Stimulated activated naive CD8-positive, alpha-beta T cell treated with anti-CD3 and anti-CD28 coated beads, Interleukin-15, amount 100 ng/mL, for 72 hours (primary cell): ENCODE measurements at places on chromosomes 13 and 19.

DNA sequence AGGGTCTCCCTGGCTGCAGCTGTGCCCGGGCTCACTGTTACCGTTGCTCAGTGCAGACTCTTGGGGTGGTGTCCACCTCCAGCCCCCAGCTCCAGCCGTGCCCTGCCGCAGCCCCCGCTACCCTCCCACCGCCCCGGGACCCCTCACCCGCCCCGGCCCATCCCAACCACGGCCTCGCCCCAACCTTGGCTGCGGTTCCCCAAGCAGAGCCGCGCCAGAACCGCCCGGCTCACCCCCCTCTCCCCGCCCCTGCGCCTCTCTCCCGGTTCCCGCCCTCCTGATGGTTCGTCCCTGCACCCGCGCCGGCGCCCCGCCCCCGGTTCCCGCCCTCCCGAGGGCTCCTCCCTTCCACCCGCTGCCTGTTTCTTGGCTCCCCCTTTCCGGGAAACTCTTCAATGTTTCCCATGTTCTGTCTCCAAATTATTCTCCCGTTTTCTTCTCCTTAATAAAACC is 40.3 kb downstream of the ANKRD10 start:
- DNase-seq: no peak

GRCh38 chr19:43499042-43499441 is 5.5 kb downstream of the PHLDB3 start:
- no peak for DNase-seq

DNA sequence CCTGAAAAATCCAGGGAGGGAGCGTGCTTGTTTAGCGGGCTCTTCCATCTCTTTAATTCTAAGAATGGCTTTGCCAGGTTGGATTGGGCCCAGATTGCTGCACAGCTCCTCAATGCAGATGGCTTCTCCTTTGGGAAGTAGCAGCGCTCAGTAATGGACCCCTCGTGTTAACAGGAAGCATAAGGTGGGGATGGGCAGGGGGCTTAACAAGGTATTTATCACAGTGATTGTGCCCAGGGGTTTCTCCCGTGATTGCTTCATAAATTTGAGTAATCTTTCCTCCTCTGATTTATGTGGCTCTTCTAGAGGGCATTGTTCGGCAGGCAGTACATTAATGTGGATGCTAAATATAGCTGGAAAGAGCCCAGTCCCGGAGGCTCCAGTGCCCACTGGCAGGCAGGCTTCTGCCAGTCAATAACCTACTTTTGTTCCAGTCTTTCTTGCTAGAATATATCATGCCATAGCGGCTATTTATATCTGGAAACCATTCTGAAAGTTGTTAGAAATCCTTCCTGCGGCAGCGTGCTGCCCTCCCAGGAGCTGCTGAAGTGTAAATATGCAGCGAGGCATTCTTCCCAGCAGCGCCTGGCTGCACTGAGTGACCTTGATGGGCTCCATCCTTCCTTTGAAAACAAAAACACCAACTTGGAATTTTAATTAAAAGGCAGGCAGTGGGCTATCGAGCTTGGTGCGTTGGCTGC is 65.0 kb downstream of the FGF9 start:
- DNase-seq: no peak

DNA sequence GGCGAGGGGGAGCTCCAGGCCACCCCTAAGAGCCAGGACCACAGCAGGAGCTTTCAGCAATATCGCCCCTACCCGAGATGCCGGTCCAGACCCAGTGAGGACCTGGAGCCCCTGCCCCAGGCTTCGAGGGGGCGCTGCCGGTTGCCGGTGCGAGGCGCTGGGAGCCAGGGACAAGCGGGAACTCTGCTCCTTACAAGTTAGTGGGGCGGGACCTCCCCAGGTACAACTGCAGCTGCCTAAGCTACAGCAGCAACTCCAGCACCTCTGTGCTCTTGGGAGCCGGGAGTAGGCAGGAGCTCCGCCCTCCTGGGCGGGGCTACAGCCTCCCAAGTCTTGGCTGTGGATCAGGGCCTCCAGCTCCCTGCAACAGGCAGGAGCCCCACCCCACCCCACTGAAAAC is 15.2 kb upstream of the TSC22D1 start:
- DNase-seq: no peak

DNA sequence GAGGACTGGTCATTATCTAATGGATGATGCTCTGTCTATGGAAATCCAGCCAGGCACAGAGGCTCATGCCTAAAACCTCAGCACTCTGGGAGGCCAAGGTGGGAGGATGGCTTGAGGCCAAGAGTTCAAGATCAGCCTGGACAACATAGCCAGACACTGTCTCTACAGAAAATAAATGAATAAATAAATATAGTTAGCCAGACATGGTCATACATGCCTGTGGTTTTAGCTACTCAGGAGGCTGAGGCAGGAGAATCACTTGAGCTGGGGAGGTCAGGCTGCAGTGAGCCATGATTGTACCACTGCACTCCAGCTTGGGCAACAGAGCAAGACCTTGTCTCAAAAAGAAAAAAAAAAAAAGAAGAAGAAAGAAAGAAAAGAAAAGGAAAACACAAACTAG is 234.7 kb downstream of the TSHZ3 start:
- DNase-seq: no peak

DNA sequence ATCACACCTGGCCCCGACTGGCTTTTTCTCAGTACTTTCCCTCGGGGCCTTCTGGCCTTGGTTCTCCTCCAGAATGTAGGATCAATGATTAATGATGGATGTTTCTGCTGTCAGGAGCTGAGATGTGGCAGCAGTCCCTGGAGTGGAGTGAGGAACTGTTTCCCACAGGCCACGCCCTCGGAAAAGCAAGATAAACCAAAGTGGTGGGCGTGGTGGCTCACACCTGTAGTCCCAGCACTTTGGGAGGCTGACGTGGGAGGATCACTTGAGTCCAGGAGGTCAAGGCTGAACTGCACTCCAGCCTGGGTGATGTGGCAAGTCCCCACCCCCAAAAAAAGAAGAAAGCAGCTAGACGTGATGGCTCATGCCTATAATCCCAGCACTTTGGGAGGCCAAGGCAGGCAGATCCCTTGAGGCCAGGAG is 7.1 kb upstream of the SHFL start:
- no peak for DNase-seq
